ENCODE measurements at places on chromosomes 5 and 9.

- DNase-seq = no peak
Measured at GRCh38 chr9:19423163-19423562, 14.4 kb downstream of the ACER2 start.

DNA sequence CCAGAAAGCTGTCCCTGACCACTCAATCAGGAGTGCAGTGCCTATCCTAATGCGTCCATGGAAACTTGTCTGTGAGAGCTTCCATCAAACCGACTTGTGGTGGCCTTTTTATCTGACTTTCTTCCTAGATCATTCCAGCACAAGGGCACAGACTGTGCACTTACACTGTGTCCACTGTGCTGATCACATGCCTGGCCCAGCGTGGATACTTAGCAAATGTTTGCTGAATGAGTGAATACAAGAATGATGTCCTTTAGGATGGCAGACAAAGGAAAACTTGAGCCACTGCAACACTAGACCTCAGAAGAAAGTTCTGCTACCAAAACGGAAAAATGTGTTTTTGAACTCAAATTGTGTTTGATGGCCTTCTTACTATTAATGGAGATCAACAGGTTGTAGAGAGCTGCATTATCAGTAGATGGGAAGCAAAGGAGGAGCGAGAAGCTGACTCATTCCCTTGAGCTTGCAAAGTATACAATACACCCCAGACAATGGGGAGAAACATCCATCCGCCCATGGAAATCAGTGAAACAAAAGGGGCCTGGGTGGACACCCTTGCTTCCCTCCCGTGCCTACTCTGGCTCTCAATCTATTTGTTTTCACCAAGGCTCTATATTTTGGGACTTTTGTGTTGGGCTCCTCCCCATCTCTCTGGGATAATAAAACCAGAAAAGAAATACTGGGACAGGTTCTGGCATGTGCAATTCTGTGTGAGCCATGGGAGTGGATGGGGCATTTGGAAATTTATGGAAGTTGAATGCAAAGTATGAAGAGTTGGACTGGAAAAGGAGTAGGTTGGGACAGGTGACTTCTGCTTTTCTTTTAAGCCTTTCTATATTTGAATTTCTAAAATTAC is 76.2 kb upstream of the ZFAND5 start:
- no peak for DNase-seq

GRCh38 chr9:3479514-3480352 is 46.1 kb downstream of the RFX3 start:
- DNase-seq = peak; percentile 27

GRCh38 chr5:15995341-15996052 is 184.1 kb downstream of the MARCHF11 start:
- no peak for DNase-seq

DNA sequence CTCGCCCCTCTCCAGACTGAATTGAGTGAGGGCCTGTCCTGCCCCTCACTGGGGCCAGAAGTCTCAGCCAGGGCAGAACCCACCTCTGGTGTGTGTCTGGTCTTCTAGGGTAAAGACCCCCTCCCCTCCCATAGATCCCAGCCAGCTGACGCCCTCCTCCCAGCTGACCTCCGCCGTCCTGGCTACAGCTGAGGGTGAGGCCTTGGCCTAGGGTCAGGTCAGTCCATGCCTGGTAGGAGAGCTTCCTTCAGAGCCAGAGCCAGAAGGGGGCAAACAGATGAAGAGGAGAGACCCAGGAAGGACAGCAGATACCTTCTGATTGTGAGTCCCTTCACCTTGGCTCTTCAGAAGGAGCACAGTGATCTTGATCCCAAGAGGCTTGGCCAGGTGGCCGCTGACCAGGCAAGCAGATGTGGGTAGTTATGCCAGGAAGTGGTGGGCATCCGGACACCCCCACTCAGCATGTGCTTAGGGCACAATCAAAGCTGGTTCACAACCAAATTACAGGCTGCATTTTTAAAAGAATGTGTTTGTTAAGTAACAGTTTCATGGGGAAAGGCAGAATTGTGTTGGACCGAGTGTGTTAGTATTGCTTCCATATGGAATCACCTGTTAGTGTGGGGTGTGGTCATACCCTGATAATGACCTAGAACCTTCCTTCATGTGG is 29.9 kb downstream of the JADE2 start:
- no peak for DNase-seq

- no peak for DNase-seq
Measured at GRCh38 chr9:86508208-86508903, 154.1 kb upstream of the TUT7 start.

DNA sequence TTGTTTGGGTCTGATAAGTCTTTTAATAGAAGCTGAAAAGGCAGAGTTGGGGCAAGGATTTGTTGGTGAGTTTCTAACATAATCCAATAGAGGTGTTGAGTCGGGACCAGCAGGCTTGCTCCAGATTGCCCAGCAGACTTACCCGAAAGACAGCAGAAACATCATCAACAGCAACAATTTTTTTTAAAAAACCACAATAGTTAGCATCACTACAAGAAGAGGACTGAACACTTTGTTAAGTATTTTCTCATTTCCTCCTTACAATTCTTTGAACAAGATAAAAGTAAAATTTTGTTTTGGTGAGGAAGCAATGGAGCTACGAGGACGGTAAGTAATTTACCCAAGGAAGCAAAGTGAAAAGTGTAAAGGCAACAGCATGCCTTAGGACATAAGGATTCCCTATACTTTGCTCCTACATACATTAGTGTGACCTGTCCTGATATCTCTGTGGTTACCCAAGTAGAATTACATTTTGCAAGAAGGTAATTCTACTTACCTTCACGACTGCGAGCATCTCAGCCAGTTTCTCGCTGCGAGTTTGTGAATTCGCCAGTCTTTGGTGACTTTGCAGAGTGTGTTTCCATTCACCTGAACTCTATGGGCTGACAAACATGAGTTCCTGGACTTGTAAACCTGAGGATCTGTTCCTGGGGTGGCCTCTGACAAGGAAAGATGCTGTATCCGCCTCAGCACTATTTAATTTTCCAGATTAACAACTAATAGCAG is 13.2 kb downstream of the ITK start:
- peak; percentile 80 for DNase-seq

GRCh38 chr5:170056561-170057267 is 49.0 kb upstream of the FOXI1 start:
- DNase-seq = no peak

- no peak for DNase-seq
Measured at GRCh38 chr9:23005156-23005555, 558.5 kb downstream of the DMRTA1 start.

- DNase-seq = no peak
Measured at GRCh38 chr5:32217886-32218396, 43.8 kb upstream of the GOLPH3 start.

DNA sequence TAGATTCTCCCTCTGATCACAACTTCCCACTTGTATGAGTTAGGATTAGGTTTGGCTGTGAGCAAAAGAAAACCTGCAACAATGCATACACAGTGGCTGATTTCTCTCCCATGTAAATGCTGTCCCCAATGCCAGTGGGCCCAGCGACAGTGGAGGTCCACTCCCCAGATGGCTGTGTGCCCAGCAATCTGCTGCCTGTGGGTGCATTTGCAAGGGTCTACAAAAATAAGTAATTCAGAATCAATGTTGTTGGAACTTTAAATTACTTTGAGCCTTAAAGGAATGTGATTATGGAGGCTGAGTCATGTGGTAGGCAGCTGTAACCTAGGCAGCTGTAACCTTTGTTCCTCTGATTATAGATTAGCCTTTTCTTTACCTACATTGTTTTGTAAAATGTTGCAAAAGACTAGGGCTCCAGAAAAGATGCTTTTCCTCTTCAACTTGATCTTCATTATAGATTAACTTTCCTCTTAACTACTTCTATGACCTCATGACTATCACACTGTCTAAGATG is 14.2 kb upstream of the MXD3 start:
- DNase-seq = no peak

- DNase-seq = peak; percentile 41
Measured at GRCh38 chr9:5671711-5672353, 42.9 kb downstream of the RIC1 start.

GRCh38 chr9:97740848-97741821 is 44.0 kb upstream of the XPA start:
- DNase-seq = no peak

DNA sequence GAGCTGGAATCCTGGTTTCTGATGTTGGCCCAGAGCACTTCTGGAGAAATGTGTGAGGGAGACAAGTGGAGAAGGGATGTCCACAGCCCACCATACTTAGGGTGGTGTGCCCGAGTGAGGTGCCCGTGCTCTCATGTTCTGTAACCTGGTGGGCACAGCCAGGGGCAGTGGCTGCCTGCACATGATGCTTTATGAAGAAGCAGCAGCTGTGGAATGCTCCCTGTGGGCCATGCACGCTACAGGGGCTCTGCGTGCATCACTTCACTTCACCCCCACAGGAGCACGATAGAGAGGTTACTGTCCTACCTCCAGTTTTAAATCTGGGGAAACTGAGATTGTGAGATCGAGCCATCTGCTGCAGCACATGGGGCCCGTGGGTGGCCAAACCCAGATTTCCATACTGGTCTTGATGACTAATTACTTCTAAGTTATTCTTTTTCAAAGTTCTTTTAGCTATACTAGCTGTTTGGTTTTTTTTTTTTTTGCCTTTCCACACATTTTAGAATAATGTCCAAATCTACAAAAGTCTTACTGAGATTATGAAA is 441.6 kb downstream of the GADD45G start:
- no peak for DNase-seq

GRCh38 chr5:176789873-176790615 is 20.3 kb upstream of the UNC5A start:
- DNase-seq = no peak

- DNase-seq = no peak
Measured at GRCh38 chr9:86355814-86356213, 1.6 kb upstream of the TUT7 start.

GRCh38 chr5:176943816-176944215 is 44.7 kb upstream of the HK3 start:
- DNase-seq = no peak

GRCh38 chr5:143208781-143209510 is 194.5 kb downstream of the NR3C1 start:
- DNase-seq = no peak

DNA sequence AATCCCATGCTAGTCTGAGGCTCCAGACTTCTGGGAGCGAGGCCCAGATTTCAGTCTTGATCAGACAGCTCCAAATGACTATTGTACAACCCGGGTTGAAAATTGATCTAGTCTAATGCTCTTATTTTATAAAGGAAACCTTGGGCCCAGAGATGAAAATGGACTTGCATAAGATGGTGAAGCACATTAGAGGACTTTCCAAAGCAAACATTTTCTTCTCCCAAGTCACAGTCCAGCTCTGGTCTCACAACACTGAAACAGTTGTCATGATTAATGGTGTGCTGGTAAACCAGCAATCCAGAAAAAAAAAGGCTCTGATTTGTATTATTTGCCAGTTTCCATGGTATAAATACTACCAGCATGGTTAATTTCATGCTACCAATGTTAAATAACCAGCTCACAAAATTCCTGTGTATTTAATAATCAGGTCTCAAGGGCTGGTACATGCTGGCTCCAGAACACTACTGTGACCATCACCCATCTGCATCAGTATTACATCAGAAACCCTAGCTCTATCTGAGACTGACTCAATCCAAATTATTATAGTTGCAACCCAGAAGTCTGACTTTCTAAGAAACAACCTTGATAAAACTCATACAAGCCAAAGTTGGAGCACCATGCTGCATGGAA is 32.5 kb upstream of the ABLIM3 start:
- no peak for DNase-seq

- DNase-seq = no peak
Measured at GRCh38 chr9:115034801-115035200, 83.2 kb downstream of the TNC start.

DNA sequence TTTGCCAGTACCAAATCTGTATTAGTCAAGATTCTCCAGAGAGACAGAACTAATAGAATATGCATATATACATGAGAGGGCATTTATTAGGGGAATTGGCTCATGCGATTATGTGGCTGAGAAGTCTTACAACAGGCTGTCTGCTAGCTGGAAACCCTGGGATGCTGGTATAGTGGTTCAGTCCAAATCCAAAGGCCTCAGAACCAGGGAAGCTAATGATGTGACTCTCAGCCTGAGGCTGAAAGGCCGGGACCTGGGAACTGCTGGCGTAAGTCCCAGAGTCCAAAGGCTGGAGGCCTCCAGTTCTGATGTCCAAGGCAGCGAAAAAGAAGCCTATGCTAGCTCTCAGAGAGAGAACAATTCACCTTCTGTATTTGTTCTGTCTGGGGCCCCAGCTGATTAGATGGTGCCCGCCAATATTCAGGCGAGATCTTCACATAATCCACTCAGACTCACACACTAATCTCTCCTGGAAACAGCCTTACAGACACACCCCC is 84.1 kb downstream of the KIAA1958 start:
- no peak for DNase-seq

GRCh38 chr9:114529285-114529684 is 24.0 kb upstream of the WHRN start:
- no peak for DNase-seq
